ENCODE measurements at places on chromosomes 1 and 21. TPM values are rescaled to one million over a fixed set of nuclear protein-coding genes. Genes with fewer than 3 reads are reported as not detected.

The CNTN2 gene
- total RNA-seq: not detected

The HDAC1 gene
- total RNA-seq: 95.8 TPM

The CFHR2 gene
- total RNA-seq: not detected

- no peak for DNase-seq
Observed at GRCh38 chr1:4481451-4481850, 173.0 kb upstream of the AJAP1 start.

- DNase-seq: peak; percentile 79
Observed at GRCh38 chr1:204074274-204075138, 1.6 kb downstream of the SOX13 start.

GRCh38 chr1:1333551-1334241 lies 2.6 kb downstream of the TAS1R3 start:
- no peak for DNase-seq

DNA sequence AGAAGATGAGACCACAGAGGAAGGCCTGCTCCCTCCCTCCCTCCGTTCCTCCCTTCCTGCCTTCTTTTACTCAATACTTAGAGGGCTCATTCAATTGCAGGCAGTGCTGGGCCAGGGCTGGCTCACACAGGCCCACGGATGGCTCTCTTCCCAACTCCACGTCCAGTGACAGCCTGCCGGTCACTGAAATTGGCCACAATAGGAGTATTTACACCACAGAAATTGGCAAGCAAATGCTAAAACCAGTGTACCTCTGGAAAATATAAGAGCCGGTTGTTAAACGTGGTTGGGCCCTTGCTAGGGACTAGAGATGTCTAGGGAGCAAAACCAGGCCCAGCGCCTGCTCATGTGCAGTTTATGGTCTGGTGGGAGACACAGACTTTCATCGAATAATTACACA lies 72.4 kb upstream of the TMEM51 start:
- peak; percentile 9 for DNase-seq

DNA sequence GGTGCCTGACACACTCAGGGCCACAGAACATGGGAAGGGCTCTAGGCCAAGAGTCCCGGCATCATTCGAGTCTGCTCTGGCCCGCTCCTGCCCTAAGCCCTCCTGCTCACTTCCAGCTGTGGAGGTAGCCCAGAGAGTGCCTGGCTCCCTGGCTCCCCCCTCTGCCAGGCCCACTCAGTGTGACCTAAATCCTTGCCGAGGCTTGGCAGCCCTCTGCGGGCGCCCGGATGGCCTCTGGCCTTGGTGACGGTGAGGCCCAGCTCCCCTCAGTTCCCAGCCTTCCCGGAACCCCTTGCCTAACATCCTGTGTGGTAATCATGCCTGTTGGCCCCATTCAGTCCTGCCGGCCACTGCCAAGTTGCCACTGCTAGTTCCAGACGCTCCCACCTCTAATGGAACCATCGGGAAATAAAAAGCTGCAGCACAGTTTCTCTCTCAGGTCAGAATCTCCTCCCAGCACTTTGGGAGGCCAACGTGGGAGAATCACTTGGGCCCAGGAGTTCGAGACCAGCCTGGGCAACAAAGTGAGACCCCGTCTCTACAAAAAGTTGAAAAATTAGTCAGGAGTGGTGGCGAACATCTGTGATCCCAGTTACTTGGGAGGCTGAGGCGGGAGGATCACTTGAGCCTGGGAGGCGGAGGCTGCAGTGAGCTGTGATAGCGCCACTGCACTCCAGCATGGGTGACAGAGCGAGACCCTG lies 1.2 kb upstream of the H6PD start:
- DNase-seq: peak; percentile 93

Measured in fibroblast of the aortic adventitia (primary cell).